ENCODE measurements at places on chromosomes 5 and 9. TPM values are rescaled to one million over a fixed set of nuclear protein-coding genes. Genes with fewer than 3 reads are reported as not detected.

Gene BTF3
- 424 TPM for total RNA-seq

Gene ZNF462
- 18.5 TPM for total RNA-seq

Gene TMEM174
- total RNA-seq: not detected

Gene OSTF1
- total RNA-seq: 38.5 TPM

Gene CPLANE1
- total RNA-seq: 32.6 TPM

Gene LCN1
- not detected for total RNA-seq

Gene PCDH12
- total RNA-seq: 4.2 TPM

Gene HSD17B3
- not detected for total RNA-seq

Gene VCAN
- 91.4 TPM for total RNA-seq

Gene ABO
- 4.7 TPM for total RNA-seq

Gene PLPP7
- total RNA-seq: 5.3 TPM

Gene ANKS6
- 24.7 TPM for total RNA-seq

Gene CDH9
- total RNA-seq: not detected

Gene ANKRD31
- 0.79 TPM for total RNA-seq

Gene IER5L
- 9.0 TPM for total RNA-seq

Gene FLT4
- 50.6 TPM for total RNA-seq

Gene RHOBTB3
- total RNA-seq: 245 TPM

Gene GPBP1
- 72.8 TPM for total RNA-seq

Data from omental fat pad (tissue), 4 donors.